Astrocyte (in vitro differentiated cells and primary cell): ENCODE measurements at places on chromosomes 2 and 18.

DNA sequence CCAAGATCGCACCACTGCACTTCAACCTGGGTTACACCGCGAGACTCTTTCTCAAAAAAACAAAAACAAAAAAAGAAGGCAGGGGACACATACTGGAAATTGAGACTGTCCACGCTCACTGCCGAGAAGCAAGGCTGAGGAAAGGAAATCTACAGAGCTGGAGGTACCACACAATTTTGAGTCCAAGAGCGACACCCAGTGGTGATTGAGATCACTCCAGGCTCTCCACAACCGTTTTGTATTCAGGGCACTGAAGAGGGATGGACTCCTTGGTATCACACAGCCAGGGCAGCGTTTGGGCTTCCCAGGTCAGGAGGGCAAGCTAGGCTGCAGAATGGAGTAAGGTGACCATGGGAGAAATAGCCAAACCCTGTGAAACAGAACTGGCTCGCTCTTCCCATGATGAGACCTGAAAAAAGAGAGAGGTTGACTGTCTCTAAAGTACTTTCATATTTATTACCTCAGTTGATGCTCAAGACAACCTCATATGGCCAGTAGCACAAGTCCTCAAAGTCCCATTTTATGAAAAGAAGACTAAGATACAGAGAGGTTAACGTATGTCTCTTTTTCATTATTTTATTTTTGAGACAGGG lies 74.5 kb upstream of the YPEL5 start:
- peak; percentile 46 for DNase-seq

DNA sequence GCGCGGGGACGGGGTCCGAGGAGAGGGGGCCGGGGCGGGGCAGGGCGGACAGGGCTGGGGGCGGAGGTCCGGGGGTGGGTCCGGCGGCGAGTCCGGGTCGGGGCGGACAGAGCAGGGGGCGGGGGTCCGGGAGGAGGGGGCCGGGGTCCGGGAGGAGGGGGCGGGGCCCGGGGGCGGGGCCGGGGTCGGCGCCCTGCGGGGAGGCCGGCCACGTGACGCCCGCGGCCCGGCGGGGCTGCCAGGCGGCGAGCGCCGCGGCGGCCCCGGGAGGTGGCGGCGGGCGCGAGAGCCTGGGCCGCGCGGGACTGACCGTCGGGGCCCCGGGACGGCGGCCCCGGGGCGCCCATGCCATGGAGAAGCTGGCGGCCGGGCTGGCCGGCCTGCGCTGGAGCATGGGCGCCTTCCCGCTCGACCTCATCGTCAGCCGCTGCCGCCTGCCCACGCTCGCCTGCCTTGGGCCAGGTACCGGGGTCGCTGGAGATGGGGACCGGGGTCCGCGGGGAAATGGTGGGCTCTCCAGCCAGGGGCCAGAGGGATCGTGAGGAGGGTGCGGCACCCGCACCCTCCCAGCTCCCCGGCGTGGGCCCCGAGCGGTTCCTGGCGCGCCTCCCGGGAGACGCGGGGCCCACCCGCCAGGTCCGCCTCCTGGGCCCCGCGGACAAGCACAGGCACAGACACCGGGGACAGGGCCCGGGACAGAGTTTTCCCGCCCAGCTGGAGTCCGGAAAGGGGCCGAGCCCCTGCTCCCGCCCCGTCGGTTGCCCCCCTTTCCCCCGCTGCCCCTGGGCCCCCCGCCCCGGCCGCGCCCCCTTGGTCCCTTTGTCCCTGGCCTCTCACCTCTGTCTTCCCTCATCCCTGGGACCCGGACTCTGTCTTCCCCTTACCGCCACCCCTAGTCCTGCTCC lies at the start of gene GAREM2:
TSS of gene GAREM2 (plus strand) at position 218 of the 905 bp plus-strand sequence. CDS start at position 351, 133 bp downstream.
- no peak for DNase-seq

GRCh38 chr2:219352448-219353023 lies 20.0 kb upstream of the RESP18 start:
- DNase-seq = peak; percentile 11

DNA sequence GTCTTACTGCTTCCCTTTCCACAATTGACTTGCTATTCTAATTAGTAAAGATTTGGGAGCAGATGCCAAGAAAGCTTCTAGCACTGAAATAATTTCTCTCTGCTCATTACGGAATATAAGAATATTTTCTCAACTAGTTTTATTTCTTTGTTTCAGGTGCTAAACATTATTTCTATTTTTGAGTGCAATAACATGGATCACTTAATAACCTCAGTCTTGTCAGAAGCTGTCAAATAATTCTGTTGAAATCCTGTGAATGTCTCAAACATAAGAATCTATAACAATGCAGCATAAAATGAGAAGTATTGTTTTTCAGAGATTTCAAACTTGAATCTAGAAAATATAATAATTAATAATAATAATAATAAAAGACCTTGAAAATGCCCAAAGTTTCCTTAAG lies 1221.0 kb downstream of the DSC3 start:
- no peak for DNase-seq

DNA sequence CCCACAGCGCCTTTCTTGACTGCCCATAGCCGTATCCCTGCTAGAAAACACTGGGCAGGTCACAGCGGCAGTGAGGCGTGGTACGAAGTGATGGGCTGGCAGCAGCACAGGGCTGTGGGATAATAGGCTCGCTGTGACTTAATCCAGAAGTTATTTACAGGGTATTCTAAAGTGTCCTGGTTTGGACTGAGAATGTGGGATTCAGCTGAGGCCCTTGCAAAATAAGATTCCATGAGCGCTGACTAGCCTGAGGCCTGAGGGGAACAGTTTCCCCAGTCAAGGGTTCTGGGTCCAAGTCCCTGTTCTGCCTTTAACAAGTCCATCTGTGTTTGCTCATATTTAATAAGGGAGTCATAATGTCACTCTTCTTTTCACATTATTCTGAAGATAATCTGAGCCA lies 34.6 kb downstream of the SETBP1 start:
- peak; percentile 78 for DNase-seq

DNA sequence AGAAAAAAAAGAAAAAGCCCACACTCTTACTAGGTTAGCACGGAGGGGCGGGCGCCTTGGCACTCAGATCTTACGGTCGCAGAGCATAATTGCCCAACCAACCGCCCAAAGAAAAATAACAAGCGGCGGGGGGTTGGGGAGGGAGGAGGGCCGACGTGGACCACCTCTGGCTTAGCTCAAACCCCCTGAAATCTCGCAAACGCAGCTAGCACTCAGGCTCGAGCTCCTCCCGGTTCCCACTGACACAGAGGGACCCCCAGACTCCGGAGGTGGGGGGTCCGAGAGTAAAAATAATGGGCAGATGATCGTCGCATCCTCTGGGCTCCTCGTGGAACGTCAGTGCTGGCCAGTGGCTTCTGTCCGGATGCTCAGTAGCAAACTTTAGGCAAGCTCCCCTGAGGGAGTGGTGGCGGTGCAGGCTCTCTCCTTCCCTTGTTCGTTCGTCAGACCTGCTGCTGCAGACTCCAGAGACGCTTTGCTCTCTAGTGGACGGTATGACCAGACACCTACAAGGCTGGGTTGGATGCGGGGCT lies 12.0 kb downstream of the CATIP start:
- DNase-seq = peak; percentile 22

- DNase-seq = peak; percentile 44
Measured at GRCh38 chr2:71614976-71615766, 161.8 kb downstream of the DYSF start.

- DNase-seq = no peak
Measured at GRCh38 chr2:145875016-145875415, 1355.1 kb upstream of the ZEB2 start.

DNA sequence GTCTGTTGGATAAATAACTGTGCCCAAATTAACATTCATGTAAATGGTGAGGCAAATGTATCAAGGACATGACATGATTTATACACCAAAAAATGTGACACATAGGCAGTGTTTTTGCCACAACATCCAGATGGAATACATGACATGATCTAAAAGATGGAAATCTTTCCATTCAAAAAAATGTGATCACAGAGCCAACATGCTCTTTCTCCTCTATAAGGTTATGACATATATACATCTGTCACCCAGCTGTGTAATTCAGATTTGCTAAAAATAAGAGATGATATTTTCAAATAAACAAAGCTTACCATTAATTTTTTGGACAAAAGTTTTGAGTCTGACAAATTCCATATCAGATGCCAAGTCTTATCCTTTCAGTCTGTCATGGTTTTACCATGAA lies 95.5 kb upstream of the COL3A1 start:
- DNase-seq = no peak

DNA sequence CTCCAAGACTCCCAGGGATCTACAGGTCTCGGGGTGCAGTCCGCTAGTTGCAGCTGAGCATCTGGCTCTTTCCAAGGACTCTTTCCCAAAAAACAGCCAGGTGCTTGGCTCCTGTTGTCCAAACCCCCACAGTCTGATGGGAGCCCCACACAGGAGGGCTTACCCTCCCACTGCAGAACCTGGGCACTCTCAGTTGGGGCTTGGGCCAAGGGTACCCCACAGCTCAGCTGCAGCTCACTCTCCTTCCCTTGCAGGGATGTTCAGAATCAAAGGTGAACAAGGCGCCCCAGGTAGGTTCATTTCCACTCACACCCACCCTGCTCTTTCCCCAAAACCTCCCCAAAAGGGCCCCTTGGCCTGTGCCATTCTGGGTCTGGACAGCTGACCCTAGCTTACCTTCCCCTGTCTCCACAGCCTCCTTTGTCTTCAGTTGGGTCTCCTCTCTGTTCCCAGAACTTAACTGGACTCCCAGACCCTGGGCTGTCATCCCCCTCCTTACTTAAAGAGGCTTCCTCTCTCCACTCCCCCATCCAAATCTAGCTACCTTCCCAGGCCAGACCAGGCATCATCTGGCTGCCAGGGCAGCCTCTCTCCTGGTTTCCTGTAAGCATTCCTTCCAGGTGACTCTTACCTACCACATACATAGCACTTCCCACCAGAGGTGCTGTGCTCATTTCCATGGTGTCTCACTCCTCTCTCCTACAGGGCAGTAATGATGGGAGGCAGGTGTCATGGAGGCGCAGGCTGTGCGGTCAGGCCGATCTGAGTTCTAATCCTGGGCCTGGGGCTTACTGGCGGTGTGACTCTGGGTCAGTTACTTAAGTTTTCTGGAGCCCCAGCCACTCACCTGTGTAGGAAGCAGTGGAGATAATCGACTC lies 29.5 kb downstream of the MARCO start:
- no peak for DNase-seq

GRCh38 chr2:228318218-228318617 lies 136.7 kb upstream of the SPHKAP start:
- peak; percentile 0 for DNase-seq

DNA sequence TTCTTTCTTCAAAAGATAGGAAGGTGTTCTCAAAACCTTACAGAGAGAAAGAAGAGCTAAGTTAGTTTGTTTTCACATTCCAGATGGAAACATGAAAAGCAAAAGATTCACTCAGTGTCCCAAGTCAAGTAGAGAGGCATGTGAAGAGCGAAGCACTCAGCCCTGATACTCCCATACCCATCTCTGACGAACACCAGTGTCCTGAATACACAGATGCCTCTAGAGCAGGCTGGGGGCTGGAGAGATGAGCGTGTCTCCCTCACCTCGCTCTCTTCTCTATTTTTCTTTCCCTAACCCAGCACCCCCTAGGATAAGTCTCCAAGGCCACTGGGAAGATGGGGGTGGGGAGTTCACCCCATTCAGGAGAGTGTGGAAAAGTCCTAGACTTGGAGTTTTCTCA lies 227.8 kb downstream of the TMEM163 start:
- DNase-seq = no peak

GRCh38 chr2:190887089-190887488 lies 6.5 kb downstream of the GLS start:
- DNase-seq = peak; percentile 49

DNA sequence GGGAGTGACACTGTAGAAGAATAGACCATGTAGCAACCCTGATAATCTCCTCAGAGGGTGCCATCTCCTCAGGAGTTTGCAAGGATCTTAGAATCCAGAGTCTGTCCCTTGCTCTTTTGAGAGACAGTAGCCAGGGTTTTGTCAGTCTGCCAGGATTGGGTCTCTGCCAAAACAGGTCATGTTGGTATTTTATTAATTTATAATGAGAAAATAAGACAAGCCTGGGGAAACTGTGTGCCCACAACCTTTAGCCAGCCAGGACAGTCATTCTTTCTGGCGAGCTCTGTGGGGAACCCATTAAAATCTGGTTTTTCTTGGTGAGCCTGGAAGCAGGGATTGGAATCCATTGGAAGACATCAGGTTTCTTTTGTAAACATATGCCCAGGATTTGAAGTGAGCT lies 78.6 kb downstream of the PTPRM start:
- no peak for DNase-seq

- no peak for DNase-seq
Measured at GRCh38 chr2:65103013-65103715, 26.7 kb downstream of the RAB1A start.

GRCh38 chr2:106970471-106971261 lies 84.7 kb upstream of the ST6GAL2 start:
- DNase-seq = peak; percentile 42

DNA sequence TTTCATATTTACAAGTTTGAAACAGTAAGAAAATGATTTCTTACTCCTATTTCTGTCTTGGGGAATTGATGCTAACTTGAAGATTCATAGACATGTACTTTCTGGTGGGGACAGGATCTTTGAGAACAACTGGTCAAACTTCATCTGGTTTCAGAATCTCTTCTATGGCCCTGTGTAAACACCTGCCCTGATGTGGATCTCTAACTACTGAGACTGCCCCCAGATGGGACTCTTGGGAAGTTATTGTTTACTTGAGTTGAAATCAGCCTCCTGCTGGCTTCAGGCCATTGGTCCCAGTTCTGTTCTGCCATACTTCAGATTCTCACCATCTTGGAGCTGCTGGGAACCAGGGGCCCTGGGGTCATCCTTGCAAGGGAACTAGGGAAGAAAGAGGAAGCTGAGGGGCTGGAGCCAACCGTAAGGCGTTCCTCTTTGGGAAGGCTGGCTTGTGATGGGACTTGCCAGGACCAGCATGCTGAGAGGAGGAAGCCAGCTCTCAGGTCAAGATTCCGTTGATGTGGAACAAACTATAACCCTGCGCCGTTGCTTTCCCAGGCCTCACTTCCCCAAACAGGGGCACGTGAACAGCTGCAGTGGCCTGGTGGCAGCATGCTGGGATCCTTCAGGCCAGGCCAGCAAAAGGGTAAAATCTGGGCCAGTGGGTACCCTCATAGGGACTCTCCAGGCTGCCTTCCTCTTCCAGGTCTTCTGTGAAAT lies 135.5 kb upstream of the CXCR4 start:
- DNase-seq = no peak

- DNase-seq = no peak
Measured at GRCh38 chr2:74902281-74902860, 56.1 kb upstream of the POLE4 start.

GRCh38 chr2:217705461-217705860 lies 297.3 kb downstream of the TNS1 start:
- no peak for DNase-seq

- peak; percentile 92 for DNase-seq
Measured at GRCh38 chr2:9174771-9175437, 31.7 kb upstream of the ASAP2 start.

- no peak for DNase-seq
Measured at GRCh38 chr18:6755107-6755506, 25.6 kb downstream of the ARHGAP28 start.
